Midbrain (tissue), 1 donor: ENCODE measurements at places on chromosomes 7 and 10.

GRCh38 chr7:50221433-50221832 lies 83.1 kb upstream of the IKZF1 start:
- DNase-seq = no peak

DNA sequence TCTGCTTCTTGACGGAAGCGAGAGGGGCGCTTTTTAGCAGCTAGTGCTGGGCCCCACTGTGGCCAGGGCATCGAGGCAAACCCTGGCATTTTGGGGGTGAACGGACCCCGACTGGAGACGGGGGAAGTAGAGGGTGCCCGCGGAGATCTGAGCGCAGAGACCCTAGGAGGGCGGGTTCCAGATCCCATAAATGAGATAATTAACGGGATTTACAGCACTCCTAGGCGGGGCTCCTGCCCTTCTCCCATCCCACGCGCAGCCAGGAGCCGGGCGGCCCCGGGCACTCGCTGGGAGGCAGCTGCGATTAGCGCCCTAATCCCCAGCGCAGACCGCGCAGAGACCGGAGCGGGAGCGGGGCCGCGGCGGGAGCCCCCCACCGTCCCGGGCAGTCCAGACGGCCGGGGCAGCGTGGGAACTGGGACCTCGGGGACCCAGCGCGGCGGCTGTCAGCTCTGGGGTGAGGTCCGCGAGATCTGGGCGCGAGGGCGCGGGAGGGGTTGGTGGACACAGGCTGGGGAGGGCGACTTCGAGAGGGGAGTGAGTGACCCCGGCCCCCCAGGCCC lies 735 bp downstream of the JCAD start:
- DNase-seq = no peak

- DNase-seq = no peak
Observed at GRCh38 chr10:130554701-130555410, 418.7 kb downstream of the GLRX3 start.

- no peak for DNase-seq
Observed at GRCh38 chr10:126584836-126585235, 85.7 kb downstream of the C10orf90 start.
